ENCODE measurements at places on chromosomes 16 and 17.

DNA sequence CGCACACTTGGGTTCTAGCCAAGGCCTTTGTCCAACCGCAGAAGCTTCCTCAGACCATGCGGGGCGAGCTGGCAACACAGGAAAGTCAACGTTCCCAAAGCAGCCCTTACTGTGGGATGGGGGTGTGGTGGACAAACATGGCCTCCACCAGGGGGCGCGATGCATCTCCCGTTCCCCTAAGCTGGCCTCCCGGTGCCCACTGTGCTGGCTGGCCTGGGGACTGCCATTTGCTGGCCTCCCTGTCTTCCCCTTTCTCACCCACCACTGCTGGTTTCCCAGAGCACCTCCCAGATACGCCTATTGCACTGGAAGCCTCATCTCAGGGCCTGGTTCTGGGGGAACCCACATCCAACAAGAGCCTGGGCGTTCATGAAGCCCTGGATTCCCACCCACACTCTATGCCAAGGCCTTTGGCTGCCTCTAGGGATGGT is 145.3 kb downstream of the IRF8 start:
- no peak for DNase-seq

GRCh38 chr16:21603928-21604327 is 4.6 kb downstream of the METTL9 start:
- DNase-seq: no peak

DNA sequence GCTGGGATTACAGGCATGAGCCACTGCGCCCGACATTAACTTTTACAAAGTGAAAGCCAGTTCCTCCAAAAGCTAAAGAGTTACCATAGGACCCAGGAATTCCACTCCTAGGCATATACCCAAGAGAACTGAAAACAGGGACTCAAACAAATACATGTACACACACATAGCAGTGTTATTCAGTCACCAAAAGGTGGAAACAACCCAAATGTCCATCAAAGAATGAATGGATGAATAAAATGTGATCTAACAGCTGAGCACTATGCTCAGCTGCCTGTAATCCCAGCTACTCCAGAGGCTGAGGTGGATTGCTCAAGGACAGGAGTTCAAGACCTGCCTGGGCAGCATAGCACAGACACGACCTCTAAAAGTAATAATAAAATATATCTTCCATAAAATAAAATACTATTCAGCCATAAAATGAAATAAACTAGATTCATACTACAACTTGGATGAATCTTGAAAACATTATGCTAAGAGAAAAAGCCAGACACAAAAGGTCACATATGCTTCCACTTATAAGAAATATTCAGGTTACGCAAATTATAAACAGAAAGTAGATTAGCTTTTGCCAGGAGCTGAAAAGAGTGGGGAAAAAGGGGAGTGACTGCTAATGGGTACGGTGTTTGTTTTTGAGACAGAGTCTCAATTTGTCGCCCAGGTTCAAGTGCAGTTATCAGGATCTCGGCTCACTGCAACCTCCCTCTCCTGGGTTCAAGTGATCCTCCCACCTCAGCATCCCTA is 9.3 kb upstream of the USP7 start:
- no peak for DNase-seq

GRCh38 chr17:18988546-18989173 is 15.9 kb downstream of the FAM83G start:
- DNase-seq: no peak

DNA sequence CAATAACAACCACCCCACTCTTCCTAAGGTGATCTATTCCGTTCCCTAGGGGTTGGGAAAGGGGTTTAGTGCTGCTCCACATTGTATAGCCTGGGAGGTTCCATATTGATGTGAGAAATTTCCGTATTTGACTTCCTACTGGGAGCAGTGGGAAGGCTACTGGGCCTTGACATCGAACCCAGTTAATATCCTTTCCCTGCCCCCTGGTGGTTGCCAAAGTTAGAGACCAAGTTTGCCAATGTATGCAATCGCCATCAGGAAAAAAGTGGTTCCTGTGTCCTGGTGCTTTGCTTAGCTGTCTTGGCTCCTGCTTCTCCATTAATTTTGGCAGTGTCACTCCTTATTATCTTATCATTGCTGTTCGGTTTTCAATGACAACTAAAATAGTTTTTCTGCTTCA is 914.9 kb downstream of the KCNJ2 start:
- DNase-seq: no peak

- no peak for DNase-seq
Measured at GRCh38 chr17:42518755-42519545, 17.1 kb upstream of the NAGLU start.

- DNase-seq: no peak
Measured at GRCh38 chr17:51651513-51652298, 391.4 kb downstream of the UTP18 start.

GRCh38 chr16:27787665-27788064 is 237.7 kb downstream of the KATNIP start:
- DNase-seq: no peak

- no peak for DNase-seq
Measured at GRCh38 chr16:23907457-23907902, 71.7 kb downstream of the PRKCB start.

DNA sequence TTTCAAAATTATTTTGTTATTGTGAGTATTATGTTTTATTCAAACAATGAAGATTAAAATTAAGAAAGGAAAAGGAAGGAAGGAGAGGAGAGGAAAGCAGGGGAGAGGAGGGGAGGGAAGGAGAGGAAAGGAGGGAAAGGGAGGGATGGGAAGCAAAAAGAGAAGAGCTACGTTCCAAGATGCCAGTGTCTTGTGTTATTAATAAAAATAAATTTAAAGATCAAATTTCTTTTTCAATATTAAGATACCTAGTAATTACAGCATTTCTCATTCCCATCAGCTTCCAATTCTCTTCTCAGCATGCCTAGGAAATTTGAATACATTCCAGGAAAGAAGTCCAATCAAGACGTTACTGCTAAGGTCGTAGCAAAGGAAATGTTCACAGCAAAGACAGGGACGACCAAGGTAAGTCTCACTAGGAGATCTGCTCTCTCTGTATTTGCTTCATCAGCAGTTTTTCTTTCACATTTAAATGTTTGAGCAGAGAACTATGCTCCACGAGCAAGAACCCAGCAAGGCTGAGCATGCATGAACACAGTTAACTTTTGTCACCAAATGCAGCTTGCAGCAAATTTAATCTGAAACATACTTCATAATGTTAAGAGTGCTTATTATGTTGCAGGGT is 63.3 kb upstream of the HLF start:
- DNase-seq: no peak

DNA sequence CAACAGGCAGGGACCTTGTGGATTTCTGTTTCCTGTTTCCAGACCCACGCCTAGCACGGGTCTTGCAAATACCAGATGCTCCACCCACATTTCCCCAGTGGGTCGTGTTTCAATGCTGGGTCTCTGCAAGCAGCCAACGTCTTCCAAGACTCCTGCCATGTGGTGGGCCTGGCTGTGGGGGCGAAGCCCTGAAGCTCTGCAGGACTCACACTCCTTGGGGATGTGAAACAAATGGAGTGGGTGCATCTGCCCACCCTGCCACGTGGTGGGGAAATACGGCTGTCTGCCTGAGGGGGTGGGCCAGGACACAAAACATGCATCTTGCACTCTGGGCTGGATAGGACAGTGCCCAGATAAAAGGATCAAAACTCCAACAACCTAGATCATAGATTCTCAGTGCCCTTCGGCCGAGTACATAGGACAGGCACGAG is 32.6 kb downstream of the FA2H start:
- DNase-seq: no peak

- DNase-seq: no peak
Measured at GRCh38 chr17:72365857-72366414, 245.1 kb downstream of the SOX9 start.

DNA sequence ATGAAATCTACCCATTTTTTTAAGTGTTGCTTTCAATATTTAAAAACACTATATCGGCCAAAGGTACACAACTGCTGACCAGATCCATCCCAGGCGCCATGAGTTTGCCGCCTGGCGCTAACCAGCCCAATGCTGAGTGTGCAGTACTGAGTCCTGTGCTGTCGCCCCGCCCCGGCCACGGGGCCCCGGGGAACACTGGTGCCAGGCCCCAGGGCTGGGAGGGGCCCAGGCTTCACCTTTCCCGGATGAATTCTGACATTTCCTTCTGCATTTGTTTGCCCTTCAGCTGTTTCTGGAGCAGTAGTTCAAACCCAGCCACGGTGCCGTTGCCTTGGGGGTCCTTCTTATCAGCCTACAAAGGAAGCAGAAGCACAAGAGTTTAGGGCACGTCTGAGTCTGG is 37.8 kb upstream of the RCVRN start:
- no peak for DNase-seq

- no peak for DNase-seq
Measured at GRCh38 chr17:14826358-14826757, 438.8 kb downstream of the PMP22 start.

GRCh38 chr16:2610781-2611498 is 71.4 kb upstream of the KCTD5 start:
- no peak for DNase-seq

- no peak for DNase-seq
Measured at GRCh38 chr16:57804111-57804837, 2.0 kb upstream of the KIFC3 start.

DNA sequence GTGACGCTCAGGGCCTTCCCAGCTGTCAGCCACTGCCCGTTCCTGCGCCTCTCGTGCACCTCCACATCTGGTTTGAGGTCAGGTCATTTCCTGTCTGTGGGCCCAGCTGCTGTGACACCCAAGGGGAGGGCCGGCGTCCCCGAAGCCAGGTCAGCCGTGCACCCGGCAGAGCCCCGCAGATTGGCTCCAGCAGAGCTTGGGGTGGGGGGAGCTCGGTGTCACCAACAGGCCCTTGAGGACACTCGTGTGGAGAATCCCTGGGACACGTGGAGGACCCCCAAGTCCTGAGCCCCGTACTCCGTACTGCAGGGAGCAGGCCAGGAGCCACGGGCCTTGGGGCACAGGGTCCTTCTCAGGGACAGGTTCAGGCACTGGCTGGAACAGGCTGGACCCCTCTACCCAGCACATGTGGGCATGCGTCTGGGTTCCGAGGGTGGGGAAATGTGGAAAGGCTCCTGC is 4.8 kb downstream of the SPATA2L start:
- DNase-seq: peak; percentile 72

DNA sequence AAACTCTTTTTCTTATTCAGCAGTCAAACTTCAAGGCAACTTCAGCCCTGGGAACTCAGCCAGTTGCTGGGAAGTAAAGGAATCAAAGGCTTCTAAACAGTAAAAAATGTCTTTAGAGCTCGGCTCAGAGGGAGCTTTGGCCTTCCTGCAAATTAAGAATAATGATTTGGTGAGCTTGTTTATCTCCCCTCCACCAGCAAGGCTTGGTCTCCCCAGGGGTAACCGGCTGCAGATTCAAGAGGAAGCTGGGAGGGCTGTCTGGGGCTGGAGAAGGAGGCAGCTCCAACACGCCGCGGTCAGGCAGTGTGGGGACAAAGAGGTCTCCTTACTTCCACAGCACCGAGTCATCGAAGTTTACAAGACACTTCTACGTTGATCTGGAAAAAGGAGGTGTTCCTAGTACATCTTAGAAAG is 17.7 kb upstream of the DOC2B start:
- DNase-seq: no peak

GRCh38 chr17:16339402-16339801 is 13.9 kb downstream of the CENPV start:
- DNase-seq: no peak

DNA sequence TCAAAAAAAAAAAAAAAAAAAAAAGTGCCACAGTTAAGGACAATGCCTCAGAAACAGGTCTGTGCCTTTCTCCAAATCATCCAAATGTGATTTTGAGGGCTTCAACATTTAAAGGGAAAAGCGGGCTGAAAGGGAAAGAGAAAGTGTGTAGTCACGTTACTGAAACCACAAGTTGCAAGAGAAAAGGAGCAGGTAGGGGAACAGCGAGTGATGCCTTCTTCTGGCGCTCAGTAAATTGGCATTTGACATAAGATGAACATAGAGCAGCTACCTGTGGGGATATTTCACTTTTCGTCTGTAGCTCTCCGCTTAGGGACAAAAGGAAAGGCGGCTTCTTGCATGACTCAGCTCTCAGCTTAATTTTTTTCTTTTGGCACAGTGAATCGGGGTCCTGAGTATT is 11.1 kb downstream of the CMTM2 start:
- DNase-seq: no peak

- DNase-seq: peak; percentile 28
Measured at GRCh38 chr16:30948667-30949649, at the start of gene ORAI3. Gene ORAI3 (plus strand): TSS chr16:30949068. CDS start chr16:30949290, 222 bp downstream.

DNA sequence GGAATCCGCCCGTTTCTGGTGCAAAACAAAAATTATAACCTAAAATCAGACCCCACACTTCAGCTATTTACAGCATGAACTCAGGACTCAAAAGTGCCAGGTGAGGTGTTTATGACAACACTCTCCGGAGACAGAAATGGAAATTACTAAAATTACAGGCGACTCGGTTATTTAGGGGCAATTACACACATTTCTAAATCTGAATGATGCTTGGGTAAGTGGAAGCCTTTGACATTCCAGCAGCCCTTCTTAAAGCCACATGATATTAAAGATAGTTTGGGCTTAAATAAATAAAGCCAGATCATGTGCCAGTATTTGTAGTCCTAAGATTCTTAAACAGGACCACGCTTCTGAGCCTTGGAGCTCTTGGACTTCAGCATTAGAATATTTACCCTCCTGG is 36.7 kb upstream of the PMP22 start:
- no peak for DNase-seq

DNA sequence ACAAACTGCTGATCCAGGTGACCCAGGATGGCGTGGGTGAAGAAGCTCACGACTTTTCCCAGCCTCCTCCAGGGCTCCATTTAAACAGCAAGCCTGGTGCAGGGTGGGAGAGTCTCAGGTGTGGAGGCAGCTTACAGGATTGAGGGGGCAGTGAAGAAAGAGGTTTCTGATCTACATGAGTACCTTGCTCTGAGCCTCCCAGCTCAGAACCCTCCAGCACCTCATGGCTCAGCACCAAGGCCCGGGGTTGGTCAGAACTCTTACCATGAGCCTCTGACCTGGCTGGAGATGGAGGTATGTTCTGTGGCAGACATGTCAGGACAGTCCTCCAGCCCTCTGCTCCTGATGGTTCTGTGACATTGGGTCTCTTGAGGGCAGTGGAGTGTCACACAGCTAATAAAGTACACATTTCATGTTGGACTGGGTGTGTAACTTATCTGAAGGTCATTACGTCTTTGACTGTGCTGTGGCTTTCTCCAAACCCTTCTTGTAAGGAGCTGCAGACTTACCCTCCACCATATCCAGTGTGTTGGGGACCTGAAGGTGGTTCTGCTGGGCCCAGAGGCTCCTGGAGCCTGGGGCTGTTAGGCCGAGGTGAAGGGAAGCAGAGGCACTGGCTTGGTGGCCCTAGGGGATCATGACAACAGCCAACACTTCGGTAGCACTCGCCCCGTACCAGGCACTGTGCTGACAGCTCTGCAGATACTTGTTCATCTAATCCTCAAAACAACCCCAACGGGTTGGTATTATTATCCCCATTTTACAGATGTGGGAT is 3.8 kb upstream of the DCAF7 start:
- no peak for DNase-seq
